ENCODE measurements at places on chromosomes 4 and X.

- no peak for DNase-seq
Measured at GRCh38 chr4:15893962-15894361, 44.6 kb downstream of the FGFBP1 start.

- DNase-seq, result peak; percentile 33
Measured at GRCh38 chr4:3059943-3060342, 14.4 kb downstream of the HTT-AS start.

DNA sequence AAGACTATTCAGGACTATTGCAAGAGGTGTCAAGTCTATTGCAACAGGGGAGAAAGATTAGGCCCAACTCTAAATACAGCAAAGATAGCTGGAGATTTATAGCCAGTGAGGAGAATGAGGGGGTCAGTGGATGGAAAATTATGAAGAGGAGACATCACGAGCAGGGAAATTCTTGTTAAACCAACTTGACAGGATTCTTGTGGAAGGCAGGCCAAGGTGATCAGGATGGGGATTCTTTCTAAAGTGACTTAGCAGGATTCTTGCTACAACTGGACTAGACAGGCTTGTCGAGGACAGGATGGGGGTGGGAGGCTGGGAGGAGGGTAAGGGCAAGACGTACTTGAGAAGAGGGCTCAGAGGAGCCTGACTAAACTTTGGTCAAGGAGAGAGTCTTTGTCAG lies 89.0 kb downstream of the PHEX start:
- DNase-seq, result no peak

GRCh38 chrX:55794405-55794804 lies 76.9 kb downstream of the RRAGB start:
- no peak for DNase-seq

DNA sequence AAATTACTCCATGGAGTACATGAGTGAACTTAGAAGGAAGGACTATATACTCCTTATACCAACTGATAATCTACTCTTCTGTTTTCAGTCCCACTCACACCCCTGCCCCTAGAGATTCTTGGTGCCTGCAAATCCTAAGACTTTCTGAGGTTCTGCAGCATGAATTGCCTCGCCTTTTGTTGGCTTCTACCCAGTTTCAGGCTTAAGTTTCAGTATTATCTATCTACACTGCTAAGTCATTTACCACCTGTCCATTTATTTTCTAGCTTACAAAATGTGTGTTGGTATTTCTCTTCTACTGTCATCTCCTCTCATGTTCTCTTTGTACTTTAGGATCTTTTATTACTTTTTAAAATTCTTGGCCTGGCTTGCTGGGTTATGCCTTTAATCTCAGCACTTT lies 94.4 kb upstream of the AMOT start:
- DNase-seq, result no peak

GRCh38 chrX:77572322-77572721 lies 125.1 kb downstream of the FGF16 start:
- DNase-seq, result no peak

GRCh38 chr4:117311215-117311614 lies 225.8 kb upstream of the TRAM1L1 start:
- no peak for DNase-seq

GRCh38 chr4:158714937-158715336 lies 8.3 kb downstream of the PPID start:
- DNase-seq, result peak; percentile 79

DNA sequence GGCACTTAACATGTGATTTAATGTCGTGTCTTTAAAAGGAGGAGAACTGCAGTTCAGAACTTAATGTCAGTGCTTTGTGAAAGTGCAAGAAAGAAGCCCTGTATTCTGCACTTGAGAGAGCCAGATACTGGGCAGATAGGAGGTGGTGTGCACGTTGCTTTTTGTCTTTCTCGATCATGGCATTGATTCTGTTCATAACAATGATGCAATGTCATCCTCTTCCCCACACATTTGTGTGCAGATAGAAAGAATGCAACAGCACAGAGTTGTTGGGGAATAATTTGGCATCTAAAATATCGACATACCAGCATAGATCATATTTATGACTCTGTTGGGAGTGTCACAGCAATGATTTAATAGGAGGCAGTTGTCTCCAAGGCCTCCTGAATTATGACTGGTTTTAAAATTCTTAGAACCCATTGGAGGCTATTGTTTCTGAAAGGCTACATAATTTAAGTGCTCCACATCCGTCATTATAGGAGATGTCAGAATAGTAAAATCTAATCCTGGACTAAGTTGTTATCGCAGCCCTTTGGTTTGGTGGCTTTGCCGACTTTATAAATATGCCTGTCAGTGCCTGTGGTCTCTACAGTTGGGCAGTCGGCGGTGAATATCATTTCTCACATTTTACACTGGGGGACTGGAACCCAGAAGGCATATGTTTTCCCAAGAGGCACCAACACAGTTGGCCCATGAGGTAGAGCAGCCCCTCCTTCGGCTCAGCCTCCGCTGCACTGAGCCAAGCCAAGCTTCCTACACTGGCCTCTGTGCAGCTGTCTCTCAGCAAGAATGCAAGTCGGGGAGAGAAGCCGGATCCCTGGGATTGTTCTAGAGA lies 124.9 kb downstream of the PTTG2 start:
- no peak for DNase-seq

DNA sequence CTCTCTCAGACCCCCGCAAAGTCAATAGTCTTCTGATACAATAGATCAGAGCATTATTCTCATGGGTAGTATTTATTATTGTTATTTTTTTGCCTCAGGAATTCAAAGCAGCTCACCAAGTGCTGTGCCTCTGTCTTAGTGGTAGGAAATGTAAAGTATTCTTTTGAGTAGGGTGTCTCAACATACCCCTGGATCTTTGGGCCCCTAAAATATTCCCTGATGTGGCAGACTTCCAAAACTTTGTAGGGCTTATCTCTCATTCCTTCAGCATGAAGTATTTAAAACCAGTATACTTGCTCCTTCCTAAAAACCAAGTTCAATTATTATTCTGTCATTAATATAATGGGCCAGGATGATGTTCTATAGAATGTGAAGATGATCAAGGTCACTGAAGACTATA lies 115.3 kb upstream of the ZNF827 start:
- no peak for DNase-seq

DNA sequence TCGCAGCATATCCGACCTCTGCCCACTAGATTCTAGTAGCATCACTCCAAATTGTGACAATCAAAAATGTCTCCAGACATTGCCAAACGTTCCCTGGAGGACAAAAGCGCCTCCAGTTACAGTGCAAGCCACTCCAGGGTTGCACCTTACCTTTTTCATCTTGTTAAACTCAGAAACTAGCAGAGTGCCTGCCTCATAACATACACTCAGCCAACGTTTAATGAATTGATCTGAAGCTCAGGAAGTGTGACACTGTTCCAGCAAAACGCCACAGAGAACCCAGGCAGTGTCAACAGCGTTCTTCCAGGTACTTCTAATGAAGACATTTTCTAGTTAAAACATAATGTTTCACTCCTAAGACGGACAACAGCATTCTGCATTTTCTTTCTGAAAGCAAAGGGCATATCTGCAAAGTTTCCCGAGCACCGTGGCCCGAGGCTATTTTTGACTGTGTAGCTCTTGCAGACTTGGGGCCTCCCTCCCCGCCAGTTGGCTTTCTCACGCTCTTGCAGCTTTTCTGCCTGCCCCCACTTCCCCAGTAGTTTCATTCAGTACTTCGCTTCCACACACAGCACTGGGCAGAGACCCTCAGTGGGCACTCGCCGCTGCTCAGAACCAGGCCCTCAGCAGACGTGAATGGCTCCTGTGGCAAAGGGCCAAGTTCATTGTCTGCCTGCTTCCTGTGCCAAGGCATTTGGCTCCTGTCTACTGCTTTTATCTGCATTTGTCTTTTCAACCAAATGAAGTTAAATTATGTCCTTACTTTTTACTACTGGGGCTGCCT lies 133.4 kb upstream of the TTC29 start:
- DNase-seq, result no peak

- no peak for DNase-seq
Measured at GRCh38 chr4:48620831-48621230, 130.8 kb downstream of the ZAR1 start.

GRCh38 chr4:52780206-52780605 lies 29.0 kb upstream of the ERVMER34-1 start:
- no peak for DNase-seq

- no peak for DNase-seq
Measured at GRCh38 chr4:105586638-105587328, 34.4 kb downstream of the ARHGEF38 start.

Measured in inflammatory macrophage (primary cell).